ENCODE measurements at places on chromosomes 7 and 10.

- no peak for DNase-seq
These were observed 105.9 kb upstream of the CAV2 start for GRCh38 chr7:116393654-116394053.

GRCh38 chr10:110966146-110966545, 46.7 kb downstream of the SHOC2 start:
- no peak for DNase-seq

GRCh38 chr10:44978570-44979280, at the start of gene DEPP1:
Gene DEPP1, minus strand, starts transcription at chr10:44978809. Its CDS starts 779 bp downstream, at chr10:44978030.
- no peak for DNase-seq

- DNase-seq = no peak
These were observed 61.2 kb downstream of the BPGM start for GRCh38 chr7:134707663-134708378.

DNA sequence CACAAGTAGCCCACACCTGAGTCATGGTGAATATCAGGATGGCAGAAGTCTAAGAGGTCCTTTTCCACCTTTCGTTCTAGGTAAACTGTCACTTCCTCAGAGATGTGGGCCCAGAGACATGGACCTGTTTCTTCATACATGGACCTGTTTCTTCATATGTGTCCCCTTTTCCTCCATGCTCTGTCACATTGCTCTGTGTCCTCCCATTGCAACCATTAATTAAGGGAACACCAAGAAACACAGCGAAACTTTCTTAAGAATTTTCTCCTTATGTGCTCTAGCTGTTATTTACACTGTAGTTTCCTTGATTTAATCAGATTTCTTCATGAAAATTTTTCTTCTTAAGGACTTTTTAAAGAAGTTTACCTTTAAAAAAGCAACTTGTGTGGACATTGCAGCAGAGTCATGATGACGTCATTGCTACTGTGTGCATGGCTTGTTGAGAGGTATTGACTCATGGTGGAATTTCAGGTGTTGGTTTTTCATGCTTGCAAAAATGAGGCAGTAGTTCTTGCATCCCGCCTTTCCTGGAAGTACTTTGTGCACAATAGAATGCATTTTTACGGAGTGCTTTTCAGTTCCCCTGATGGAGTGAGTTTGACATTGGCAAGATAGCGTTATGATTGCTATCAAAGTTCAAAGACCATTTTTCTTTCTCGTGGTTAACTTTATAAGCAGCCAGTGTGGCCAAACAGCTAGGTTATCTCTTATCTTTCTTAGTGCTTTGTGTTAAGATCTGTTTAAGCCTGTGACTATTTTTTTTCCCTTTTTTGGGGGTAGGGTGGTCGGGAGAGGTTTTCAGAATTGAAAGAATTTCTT, 37.7 kb downstream of the CFAP58 start:
- DNase-seq = no peak

- no peak for DNase-seq
These were observed 94.6 kb downstream of the PPP1R9A start for GRCh38 chr7:95001815-95002561.

- no peak for DNase-seq
These were observed 13.0 kb upstream of the LIMK1 start for GRCh38 chr7:74070619-74070921.

GRCh38 chr10:5512881-5513612, 11.7 kb upstream of the CALML3 start:
- no peak for DNase-seq

DNA sequence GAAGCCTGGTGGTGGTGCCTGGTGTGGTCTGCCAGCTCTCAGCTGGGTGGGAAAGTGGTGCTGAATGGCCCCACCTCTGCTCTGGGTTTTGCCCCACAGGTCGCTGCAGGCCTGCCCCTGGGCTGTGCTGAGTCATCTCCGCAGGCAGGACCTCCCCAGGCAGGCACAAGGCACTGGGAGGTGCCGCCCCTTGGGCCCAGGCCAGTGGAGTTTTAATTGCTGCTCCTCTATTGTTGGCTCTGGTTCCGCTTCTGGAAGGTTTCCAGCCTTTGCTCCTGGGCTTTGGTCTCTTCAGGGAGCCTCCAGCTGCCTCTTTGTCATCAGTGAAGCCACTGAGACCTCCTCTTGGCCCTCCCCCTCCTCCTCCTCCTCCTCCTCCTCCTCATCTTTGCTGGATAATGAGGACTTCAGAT, 180.3 kb upstream of the GRB10 start:
- DNase-seq = no peak

DNA sequence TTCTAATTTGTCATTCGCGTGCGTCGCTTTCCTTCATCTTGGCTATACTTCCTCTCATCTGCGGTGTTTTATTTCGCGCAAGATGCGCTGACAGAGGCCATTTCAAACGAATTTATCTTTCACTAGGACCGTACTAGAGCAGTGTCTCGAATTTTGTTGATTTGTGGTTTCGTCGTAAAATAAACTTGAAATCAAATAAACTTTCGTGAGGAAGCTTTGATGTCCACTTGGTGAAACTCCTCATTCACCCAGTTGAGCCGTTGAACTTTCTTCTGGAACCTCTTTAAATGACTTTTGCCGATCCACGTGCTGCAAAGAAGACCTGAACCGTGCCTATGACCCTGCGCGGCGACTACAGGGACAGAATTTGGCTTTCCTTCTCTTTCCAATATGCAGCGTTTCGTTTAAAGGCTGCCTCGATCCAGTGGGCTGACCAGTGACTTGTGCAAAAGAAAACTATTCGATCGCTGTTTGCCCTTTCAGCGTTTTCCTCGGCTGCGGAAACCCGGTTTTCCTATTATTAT, 163.9 kb upstream of the PPP1R3A start:
- no peak for DNase-seq
